ENCODE measurements at places on chromosomes 3 and 15.

DNA sequence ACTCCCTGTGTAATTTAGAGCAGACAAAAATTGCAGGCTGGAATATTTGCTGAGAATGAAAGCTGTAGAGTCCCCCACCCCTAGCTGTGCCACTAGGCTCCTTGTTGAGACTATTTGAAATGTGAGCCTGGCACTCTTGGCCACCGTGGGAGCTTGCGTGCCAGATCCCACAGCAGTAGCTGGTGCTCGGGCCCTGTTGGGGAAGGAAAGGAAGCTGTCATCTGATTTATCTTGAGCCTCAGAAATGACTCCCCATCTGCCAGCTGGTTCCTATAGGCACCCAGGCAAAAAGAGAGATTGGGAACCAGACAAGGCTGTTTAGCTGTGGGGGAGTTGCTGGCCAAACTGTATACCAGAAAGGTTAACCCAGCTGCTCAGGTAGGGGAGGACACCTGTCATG, 23.4 kb upstream of the CLEC3B start:
- DNase-seq: no peak

- DNase-seq: no peak
Observed at GRCh38 chr3:163468531-163469335, 1609.6 kb downstream of the SI start.

DNA sequence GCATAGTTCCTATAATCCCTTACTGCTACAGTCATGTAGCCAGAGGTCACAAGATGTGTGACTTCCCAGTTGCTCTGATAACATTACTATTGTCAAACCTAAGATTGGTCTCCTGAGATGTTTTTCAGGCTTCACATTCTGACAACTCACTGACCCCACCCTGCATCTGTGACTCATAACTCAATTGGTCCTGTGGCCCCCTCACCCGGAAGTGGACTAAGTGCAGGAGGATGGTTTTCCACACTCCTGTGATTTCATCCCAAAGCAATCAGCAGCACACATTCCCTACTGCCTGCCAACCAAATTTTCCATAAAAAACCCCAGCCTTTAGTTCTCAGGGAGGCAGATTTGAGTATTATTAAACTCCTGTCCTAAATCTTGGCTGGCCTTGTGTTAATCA, 564.9 kb upstream of the ZNF385D start:
- DNase-seq: no peak

GRCh38 chr3:82165266-82165665, 403.8 kb upstream of the GBE1 start:
- DNase-seq: no peak

GRCh38 chr3:113783980-113784379, 37.1 kb downstream of the ATP6V1A start:
- no peak for DNase-seq

DNA sequence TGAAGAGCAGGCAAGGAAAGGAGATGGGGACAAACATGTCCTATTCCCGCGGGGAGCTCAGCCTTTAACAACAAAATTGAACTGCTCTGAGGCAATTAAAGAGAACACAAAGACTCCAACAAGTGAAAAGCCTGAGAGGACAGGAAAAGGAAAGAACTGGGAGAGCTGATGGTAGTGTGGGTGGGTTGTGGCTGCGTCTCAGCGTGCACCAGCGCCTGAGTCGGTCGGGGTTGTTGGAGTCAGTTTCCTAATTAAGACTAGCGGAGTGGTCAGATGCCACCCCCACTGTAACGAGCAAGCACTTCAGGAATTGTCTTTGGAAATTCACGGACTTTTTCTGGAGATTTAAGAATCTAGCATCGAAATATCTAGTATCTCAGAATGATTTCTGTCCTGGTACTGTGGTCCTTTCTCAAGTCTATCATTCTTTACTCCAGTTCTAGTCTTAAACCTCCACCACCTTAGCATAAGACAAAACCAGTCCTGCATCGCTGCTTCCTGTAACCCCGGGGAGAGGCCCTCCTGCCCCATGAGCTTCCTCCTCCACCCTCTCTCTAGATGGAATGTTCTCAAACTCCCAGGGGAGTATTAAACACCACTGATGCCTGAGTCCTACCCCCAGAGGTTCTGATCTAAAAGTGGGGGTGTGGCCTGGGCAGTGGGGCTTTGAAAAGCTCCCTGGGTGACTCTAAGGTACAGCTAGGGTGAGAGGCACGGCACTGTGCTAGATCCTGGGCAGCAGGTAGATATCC, 104.0 kb downstream of the CYP19A1 start:
- DNase-seq: no peak

DNA sequence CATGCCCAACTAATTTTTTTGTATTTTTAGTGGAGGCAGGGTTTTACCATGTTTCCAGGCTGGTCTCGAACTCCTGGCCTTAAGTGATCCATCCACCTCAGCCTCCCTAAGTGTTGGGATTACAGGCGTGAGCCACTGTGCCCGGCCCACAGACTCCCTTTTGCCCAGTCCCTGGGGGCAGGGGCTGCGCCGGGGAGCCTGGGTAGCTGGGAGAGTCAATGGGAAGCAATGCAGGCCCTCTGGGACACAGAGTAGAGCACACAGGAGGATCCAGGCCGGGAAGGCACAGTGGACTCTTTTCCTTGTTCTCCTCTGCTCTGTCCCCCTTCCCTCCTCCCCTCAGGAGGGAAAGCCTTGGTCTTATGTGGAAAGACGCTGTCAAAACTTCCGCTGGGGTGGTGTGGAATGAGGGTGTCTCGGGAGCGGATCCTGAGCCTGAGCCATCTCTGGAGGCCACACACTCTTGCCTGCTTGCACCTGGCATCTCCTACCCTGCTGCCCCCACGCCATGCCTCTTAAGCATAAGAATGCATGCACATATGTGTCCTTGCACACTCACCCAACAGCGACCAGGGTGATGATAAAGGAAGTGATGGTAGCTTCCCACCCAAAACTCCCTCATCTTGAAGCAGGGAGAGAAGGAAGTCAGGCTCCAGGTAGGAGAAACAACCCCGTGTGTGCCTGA, 11.9 kb upstream of the PRKCD start:
- DNase-seq: no peak

- DNase-seq: no peak
Observed at GRCh38 chr15:34262362-34262761, 37.5 kb downstream of the EMC4 start.

DNA sequence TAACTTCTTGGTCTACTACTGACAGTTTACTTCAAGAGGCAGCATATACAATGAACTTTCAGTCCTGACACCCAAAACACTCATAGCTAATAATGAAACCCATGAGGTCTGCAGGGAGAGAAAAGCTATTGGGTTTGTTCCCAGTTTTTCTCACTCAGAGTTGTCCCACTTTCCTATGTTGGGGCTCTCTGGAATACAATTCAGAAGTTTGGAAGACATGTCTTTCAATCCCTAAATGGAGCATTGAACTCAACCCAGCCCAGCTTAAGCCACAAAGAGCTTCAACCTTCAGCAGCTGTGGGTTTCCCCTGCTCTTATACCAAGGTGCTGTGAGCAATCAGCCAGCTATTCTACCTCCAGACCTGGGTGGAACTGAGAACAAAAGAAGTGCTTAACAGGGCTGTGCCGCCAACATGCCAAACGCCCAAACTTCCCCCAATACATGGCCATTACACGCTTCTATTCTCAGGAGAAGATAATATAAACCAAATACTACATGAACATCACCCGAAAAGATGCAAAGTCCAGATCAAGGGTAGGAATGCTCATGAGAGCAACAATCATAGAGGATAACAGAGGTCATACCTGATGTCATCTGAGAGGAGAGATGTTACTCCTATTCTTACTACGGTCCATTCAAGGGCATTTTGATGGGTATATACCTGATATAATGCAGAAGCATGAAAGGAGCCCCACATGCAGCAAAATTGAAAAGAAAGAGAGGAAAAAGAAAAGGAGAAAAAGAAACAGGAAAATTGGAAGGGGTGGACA, 131.2 kb upstream of the TGFBR2 start:
- no peak for DNase-seq

- no peak for DNase-seq
Observed at GRCh38 chr15:40053831-40054604, 15.0 kb upstream of the SRP14 start.
